ENCODE measurements at places on chromosomes 4 and X.

DNA sequence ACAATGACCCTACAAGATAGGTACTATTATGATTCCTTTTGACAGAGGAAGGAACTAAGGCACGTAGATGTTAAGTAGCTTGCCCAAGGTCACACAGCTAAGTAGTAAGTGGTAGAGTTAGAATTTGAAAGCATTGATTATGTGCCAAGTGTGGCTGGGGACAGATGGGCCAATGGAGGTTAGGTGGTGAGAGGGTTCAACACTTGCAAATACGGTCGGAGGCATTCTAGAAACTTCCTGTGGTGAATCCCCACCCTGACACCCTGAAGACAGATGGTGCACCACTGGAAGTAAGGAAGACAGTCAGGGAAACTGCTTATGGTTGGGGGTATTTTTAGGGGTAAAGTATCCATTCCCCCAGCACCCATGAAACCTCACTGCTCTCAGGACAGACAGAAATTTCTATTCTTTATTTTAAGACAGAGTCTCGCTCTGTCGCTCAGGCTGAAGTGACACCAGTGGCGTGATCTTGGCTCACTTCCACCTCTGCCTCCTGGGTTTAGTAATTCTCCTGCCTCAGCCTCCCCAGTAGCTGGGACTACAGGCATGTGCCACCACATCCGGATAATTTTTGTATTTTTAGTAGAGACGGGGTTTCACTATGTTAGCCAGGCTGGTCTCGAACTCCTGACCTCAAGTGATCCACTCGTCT is 142.5 kb downstream of the RASL11B start:
- no peak for DNase-seq

- no peak for DNase-seq
These were observed 295.7 kb downstream of the GPAT3 start for GRCh38 chr4:83831588-83831987.

GRCh38 chr4:98406819-98407218 is 145.6 kb downstream of the RAP1GDS1 start:
- DNase-seq: no peak

DNA sequence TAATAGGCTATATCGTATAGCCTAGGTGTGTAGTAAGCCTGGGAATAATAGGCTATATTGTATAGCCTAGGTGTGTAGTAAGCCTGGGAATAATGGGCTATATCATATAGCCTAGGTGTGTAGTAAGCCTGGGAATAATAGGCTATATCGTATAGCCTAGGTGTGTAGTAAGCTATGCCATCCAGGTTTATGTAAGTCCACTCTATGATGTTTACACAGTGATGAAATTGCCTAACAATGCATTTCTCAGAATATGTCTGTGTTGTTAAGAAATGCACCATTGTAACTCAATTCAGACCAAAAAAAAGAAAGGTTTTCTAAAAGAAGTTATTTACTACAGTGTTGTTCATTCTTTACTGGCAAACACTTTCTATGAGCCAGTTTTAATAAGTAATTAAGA is 1387.2 kb downstream of the STIM2 start:
- DNase-seq: no peak

- DNase-seq: no peak
These were observed 13.1 kb downstream of the SMAD1 start for GRCh38 chr4:145494666-145495270.

DNA sequence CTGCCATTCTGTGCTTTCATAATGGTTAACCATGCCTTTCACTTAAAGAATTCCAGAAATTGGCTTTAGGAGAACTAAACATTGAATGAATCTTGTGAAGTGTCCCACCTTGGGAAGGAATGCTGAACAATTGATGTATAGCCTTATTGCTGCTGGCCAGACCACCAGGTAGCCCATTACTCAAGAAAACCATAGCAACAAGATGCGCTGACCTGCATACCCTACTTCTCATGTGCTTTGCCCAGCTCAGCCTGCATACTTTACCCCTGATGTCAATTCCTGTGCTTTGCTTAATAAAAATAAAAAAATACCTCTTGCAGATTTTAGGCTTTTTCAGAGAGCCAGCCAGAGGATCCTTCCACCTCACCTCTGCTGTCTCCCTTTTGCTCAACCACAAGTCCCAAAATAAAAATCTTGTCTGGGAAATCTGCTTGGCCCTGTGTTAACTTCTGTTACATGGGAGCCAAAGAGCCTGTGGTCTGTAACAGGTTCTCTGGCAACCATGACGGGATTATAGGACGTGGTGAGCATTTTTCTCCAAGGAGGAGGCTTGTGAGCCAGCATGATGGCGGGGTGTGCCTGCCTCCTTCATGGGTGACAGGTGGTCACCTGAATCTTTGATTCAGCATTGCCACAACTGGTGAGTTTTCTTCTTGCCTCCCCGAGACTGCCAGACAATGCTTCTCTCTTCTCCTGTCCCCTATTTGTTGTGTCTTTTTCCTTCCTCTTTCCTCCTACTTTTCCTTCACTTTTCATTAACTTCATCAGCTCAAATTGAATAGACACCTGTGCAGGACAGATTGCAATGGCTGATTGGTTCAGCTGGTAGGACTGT is 106.8 kb downstream of the ARSJ start:
- DNase-seq: no peak

GRCh38 chr4:26458157-26458561 is 32.1 kb downstream of the CCKAR start:
- no peak for DNase-seq

GRCh38 chr4:121777625-121778024 is 12.7 kb upstream of the SMIM43 start:
- DNase-seq: no peak

DNA sequence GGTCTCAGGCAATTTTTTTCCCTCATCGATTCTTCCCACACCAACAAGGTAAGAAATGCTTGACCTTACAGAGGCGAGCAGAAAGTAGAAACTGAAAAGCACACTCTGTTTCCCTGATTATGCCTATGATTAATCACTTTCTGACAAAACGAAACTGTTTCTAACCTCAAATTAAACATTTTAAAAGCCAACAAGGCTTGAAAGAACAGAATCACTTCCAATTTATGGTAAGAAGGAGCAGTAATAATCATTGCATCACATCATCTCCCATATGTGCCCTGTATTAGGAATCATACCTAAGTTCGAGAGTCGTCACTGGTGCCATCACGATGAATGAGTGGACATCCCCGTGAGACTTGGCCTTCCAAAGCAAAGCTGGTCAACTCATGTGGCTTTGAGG is 12.5 kb upstream of the CXCL13 start:
- DNase-seq: no peak

DNA sequence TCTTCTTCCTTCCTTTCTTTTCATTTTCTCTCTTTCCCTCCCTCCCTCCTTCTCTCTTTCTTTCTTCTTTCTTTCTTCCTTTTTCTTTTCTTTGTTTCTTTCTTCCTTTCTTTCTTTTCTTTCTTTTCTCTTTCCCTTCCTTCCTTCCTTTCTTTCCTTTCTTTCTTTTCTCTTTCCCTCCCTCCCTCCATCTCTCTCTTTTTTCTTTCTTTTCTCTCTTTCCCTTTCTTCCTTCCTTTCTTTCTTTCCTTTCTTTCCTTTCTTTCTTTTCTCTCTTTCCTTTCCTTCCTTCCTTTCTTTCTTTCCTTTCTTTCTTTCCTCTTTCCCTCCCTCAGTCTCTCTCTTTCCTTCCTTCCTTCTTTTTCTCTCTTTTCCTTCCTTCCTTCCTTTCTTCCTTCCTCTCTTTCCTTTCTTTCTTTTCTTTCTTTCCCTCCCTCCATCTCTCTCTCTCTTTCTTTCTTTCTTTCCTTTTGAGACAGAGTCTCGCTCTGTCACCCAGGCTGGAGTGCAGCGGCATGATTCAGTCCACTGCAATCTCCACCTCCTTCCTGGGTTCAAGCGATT is 44.4 kb downstream of the CRLF2 start:
- DNase-seq: no peak

DNA sequence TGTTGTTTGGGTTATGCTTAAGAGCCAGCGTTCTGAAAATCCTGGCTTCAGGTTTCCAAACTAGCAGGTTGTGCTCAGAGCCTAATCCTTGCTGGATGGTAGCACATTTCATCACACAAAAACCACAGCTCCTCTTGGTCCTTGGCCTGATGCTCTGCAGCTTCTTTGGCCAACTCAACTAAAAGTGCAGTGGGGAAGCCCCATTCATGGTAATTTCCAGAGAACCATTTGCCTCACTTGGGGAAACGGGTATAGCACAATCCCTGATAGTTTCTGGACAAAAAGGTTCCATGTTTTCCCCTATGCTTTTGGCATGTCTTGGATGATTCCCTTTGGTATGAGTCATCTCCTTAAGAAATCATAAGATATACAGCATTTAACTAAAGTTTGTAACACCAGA is 78.7 kb downstream of the SYNPO2 start:
- DNase-seq: no peak

DNA sequence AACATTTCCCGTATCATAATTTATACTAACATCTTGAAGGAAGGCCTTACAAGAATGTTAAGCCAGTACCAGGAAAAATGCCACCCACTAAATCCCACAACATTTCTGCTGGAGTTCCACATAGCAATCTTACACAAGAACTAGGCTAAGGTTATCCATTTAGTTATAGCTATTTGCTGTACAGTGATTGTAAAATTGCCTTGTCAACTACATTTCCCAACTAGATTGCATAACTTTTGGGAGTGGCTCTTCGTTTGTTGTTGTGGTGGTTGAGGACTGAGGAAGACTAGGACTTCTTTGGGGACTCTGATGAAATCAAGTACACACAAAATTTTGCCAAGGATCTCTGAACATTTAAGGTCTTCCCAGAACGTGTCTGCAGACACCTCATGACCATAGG is 8.0 kb downstream of the IBSP start:
- no peak for DNase-seq

GRCh38 chrX:124910611-124911010 is 409.1 kb upstream of the TEX13C start:
- DNase-seq: no peak

DNA sequence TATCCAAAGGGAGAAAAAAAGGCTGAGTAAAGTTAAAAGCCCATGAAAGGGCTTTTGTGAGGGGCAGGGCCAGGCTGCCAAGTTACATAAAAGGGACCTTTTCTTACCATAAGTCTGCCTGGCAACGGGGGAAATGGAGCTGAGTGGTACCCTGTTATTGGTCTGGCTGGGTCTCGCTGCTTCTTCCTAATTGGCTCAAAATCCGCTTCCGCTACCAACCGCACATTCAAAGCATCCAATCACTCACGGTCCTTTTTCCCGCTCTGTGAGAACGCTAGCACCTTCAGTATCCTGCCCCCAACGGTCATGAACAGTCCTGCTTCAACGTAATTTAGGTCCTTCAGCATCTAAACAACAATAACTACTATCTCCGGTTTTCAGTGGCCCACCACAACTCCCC is 611 bp downstream of the TEX11 start:
- no peak for DNase-seq

DNA sequence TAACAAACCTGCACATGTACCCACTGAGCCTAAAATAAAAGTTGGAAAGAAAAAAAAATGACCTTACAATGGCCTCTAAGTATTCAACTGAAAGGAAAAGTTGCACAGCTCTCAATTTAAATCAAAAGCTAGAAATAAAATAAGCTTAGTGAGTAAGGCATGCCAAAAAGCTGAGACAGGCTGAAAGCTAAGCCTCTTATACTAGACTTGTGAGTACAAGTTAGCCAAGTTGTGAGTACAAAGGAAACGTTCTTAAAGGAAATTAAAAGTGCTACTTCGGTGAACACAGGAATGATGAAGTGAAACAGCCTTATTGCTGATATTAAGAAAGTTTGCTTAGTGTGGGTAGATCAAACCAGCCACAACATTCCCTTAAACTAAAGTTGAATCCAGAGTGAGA is 707.9 kb upstream of the PITX2 start:
- DNase-seq: no peak

- peak; percentile 6 for DNase-seq
These were observed 611.2 kb downstream of the PPP4R3C start for GRCh38 chrX:26851981-26852380.

GRCh38 chrX:118726396-118726795 is 1.0 kb upstream of the IL13RA1 start:
- no peak for DNase-seq

GRCh38 chr4:4260185-4260751 is 12.2 kb upstream of the TMEM128 start:
- DNase-seq: peak; percentile 74

- no peak for DNase-seq
These were observed 39.3 kb upstream of the PDK3 start for GRCh38 chrX:24425806-24426205.

DNA sequence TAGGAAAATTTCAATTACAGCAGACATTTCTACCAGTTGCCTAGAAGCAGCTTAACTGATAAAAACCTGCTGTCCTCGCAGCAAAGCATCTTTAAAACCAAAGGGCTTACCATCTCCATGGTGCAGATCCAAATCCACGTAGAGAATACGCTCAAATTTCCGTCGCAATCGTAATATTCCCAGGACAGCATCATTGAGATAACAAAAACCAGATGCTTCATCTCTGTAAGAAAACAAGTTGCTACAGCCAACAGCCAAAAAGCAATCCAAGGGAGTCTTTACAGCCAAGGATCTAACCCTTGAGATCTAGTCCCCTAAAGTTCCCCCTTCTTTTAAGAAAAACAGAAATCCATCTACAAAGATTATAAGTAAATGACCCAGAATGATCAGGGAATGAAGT is 77.6 kb downstream of the HDAC8 start:
- DNase-seq: no peak

DNA sequence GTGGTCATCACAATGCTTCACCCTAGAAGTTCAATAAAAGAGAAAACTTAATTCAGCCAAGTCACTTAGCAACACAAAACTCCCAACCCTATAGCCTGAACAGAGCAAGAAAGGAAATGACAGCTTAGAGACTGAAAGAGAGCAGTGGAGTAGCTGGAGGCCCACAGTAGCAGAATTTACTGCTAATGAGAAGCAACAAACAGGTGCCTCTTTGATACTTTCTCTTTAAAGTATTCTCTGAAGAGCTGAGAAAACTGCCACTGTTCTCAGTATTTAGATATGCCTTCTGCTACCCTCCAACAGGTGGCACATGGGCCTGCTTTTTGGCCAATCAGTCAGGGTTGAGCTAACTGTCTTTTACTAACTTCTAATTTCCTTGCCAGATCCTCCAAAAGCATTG is 240.0 kb downstream of the GPC3 start:
- no peak for DNase-seq

DNA sequence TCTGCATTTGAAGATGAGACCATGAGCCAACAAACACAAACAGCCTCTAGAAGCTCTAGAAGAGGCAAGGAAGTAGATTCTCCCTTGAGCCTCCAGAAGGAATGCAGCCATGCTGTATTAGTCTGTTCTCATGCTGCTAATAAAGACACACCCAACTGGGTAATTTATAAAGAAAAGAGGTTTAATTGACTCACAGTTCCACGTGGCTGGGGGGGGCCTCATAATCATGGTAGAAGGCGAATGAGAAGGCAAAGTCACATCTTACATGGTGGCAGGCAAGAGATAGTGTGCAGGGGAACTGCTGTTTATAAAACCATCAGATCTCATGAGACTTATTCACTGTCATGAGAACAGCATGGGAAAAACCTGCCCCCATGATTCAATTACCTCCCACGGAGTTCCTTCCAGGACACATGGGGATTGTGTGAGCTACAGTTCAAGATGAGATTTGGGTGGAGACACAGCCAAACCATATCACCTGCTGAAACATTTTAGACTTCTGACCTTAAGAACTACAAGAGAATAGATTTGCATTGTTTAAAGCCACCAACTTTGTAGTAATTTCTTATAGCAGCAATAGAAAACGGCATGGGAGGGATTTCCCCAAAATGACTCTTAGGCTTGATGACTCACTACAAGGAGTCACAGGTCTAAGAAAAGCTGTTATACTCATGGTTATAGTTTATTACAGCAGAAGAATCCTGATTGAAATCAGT is 284.4 kb upstream of the SFRP2 start:
- DNase-seq: no peak
